Spinal cord (tissue), 10 donors: ENCODE measurements at places on chromosomes 5 and 9. TPM values are rescaled to one million over a fixed set of nuclear protein-coding genes. Genes with fewer than 3 reads are reported as not detected.

The CCL27 gene
- total RNA-seq = not detected

DNA sequence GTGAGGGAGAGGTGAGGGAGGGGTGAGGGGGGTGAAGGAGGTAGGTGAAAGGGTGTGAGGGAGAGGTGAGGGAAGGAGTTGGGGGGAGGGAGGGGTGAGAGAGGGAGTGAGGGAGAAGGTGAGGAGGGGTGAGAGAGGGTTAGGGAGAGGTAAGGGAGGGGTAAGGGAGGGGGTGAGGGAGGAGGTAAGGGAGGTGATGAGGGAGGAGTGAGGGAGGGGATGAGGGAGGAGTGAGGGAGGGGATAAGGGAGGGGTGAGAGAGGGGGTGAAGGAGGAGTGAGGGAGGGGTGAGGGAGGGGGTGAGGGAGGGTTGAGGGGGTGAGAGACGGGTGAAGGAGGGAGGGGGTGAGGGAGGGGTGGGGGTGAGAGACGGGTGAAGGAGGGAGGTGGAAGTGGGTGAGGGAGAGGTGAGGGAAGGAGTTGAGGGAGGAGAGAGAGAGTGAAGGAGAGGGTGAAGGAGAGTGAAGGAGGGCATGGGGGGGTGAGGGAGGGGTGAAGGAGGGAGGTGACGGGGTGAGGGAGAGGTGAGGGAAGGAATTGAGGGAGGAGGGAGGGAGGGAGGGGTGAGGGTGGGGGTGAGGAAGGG is 18.5 kb downstream of the NINJ1 start:
- no peak for DNase-seq
- H3K36me3 ChIP-seq = peaks cover 58% of the 10 kb centered on the region
- no peaks in the 10 kb centered on the region for H3K27me3 ChIP-seq
- no peak overlapping the region for H3K4me3 ChIP-seq
- peaks cover 14% of the 10 kb centered on the region for H3K4me1 ChIP-seq
- H3K27ac ChIP-seq = no peak overlapping the region

DNA sequence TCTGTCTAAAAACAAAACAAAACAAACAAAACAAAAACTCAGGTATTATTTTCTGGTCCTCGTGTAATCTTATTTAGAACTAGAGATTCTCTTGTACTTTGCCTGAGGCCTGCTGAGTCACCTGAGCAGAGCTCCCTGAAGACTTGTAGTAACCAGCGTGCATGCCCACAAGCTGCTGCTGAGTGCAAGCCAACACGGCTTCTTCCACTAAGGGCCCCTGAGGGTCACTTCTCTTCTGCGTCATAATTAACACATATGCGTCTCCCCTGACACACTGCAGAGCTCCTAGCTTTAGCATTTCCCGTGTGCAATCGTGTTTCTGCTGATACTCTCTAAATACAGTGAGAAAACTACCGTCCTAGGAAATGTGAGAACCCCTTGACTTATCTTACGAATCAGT is 10.9 kb upstream of the NDFIP1 start:
- H3K27ac ChIP-seq = no peak overlapping the region
- no peaks in the 10 kb centered on the region for H3K4me1 ChIP-seq
- no peaks in the 10 kb centered on the region for H3K36me3 ChIP-seq
- H3K27me3 ChIP-seq = no peaks in the 10 kb centered on the region

The PTGR1 gene
- 53.1 TPM for total RNA-seq

The DNAI1 gene
- 3.5 TPM for total RNA-seq

The PDE8B gene
- total RNA-seq = 17.0 TPM

The C9orf43 gene
- total RNA-seq = 0.69 TPM

DNA sequence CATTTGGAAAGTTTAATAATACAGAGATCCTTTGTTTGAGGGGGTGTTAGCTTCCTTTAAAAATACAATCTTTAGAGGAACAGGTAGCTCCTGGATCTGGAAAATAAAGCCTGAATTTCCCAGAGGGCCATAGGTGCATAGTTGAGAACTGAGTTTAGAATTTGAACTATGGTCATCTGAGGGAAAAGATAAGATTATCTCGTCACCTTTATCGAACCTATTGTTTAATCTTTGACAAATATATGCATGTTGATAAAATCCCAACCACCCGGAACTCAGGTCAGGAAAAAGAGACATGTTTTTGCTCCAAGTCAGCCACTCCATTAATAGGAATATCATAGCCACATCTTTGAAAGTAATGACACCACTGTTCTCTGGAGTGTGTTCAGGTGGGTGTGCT is 91.7 kb upstream of the FAM169A start:
- no peak for DNase-seq
- H3K27ac ChIP-seq = no peak overlapping the region
- H3K4me3 ChIP-seq = no peak overlapping the region
- H3K27me3 ChIP-seq = no peaks in the 10 kb centered on the region
- no peaks in the 10 kb centered on the region for H3K4me1 ChIP-seq

The SLC28A3 gene
- total RNA-seq = 0.59 TPM

DNA sequence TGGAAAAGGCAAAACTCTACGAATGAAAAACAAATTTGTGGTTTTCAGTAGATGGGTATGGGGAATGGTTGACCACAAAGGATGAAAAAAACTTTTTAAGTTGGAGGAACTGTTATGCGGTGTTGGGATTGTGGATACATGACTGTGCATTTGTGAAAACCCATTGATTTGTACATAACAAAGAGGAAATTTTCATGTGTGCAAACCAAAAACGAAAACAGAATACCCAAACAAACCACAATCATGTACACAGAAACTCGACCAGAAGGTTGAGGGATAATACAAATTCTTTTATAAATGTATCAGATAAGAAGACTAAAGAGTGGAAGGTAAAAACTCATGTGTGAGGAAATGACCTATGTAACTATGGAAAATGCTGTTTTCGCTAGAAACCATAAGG is 1012.4 kb downstream of the CDH18 start:
- H3K27ac ChIP-seq = no peak overlapping the region
- no peaks in the 10 kb centered on the region for H3K36me3 ChIP-seq
- no peak overlapping the region for H3K4me3 ChIP-seq
- DNase-seq = no peak
- no peaks in the 10 kb centered on the region for H3K4me1 ChIP-seq

The PCDHA5 gene
- 1.4 TPM for total RNA-seq

GRCh38 chr5:141889282-141889871 is 11.2 kb upstream of the PCDH1 start:
- no peaks in the 10 kb centered on the region for H3K27me3 ChIP-seq
- H3K36me3 ChIP-seq = no peaks in the 10 kb centered on the region
- DNase-seq = no peak
- H3K4me1 ChIP-seq = peaks cover 3% of the 10 kb centered on the region
- H3K27ac ChIP-seq = no peak overlapping the region

DNA sequence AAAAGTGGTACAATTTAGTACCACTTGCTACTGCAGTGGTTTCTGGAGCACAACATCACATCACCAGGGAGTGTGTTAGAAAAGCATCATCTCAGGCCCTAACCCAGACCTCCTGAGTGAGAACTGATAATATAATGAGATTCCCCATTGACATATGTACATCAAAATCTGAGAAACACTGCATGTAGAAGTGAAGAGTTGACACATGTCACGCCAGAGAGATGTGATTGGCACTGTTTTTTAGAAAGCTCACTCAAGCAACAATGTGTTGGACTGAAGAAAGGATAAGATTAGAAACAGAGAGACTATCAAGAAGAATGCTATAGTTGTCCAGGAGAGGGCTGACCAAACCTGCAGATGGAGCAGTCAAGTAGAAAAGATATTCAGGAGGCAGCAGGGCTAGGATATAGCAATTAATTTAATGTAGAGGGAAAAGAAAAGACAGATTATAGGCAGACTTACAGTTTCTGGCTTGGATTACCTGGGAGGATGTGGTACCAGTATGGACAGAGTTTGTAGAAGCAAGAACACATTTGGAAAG is 324.4 kb upstream of the ADAMTSL1 start:
- H3K4me3 ChIP-seq = no peak overlapping the region
- H3K36me3 ChIP-seq = no peaks in the 10 kb centered on the region

The NMRK1 gene
- 26.2 TPM for total RNA-seq

- no peak overlapping the region for H3K27ac ChIP-seq
- H3K36me3 ChIP-seq = no peaks in the 10 kb centered on the region
- H3K4me1 ChIP-seq = no peaks in the 10 kb centered on the region
- no peaks in the 10 kb centered on the region for H3K27me3 ChIP-seq
- no peak for DNase-seq
These were observed 42.8 kb downstream of the SNX30 start for GRCh38 chr9:112793213-112793810.

DNA sequence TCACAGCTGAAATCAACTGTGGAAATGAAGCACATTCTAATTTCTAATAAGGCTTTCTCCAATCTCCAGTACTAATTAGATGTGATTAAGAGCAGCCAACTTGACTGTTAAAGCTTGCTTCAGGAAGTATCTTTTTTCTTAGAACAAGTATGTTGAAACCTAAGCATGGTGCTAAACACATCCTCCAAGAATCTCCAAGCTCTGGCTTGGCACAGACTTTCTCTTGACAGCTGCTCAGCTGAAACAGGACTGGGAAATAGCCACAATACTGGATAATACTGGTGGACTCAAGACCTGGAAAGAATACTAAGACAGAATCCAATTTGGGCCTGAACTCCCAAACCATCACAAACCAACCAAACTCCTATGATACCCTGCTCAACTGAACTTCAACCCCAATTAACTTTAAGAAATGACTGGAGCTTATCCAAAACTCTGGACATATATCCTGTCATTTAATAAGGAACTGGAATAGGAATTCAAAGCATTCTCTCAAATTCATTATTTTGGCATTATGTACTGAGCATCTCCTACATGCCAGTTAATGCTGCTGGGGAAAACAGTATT is 16.2 kb downstream of the PRKAA1 start:
- H3K27ac ChIP-seq = no peak overlapping the region
- H3K4me3 ChIP-seq = no peak overlapping the region
- no peaks in the 10 kb centered on the region for H3K4me1 ChIP-seq
- no peaks in the 10 kb centered on the region for H3K36me3 ChIP-seq

- H3K4me1 ChIP-seq = peaks cover 36% of the 10 kb centered on the region
- DNase-seq = no peak
- no peak overlapping the region for H3K27ac ChIP-seq
- H3K36me3 ChIP-seq = peaks cover 80% of the 10 kb centered on the region
- no peak overlapping the region for H3K4me3 ChIP-seq
These were observed 4.7 kb downstream of the SLC2A6 start for GRCh38 chr9:133474215-133474614.

The FGF1 gene
- 57.7 TPM for total RNA-seq

The MEGF10 gene
- 30.3 TPM for total RNA-seq

The CYSRT1 gene
- 0.94 TPM for total RNA-seq

DNA sequence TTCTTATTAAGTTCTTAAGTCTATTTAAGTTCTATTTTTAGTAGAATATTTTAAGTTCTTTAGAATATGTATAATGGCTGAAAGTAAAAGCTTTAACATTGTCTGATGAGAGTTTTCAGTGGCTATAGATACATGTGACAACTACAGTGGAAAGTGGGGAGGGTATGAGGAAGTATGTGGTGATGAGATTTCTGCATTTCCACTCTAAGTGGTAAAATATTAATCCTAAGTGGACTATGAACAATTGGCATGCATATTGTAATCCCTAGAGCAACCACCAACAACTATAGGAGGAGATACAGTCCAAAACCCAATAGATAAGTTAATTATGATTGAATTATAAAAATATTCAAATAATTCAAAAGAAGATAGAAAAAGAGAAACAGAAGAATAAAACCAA is 183.6 kb downstream of the GADD45G start:
- H3K27ac ChIP-seq = no peak overlapping the region
- no peak overlapping the region for H3K4me3 ChIP-seq
- no peak for DNase-seq
- H3K27me3 ChIP-seq = no peaks in the 10 kb centered on the region

DNA sequence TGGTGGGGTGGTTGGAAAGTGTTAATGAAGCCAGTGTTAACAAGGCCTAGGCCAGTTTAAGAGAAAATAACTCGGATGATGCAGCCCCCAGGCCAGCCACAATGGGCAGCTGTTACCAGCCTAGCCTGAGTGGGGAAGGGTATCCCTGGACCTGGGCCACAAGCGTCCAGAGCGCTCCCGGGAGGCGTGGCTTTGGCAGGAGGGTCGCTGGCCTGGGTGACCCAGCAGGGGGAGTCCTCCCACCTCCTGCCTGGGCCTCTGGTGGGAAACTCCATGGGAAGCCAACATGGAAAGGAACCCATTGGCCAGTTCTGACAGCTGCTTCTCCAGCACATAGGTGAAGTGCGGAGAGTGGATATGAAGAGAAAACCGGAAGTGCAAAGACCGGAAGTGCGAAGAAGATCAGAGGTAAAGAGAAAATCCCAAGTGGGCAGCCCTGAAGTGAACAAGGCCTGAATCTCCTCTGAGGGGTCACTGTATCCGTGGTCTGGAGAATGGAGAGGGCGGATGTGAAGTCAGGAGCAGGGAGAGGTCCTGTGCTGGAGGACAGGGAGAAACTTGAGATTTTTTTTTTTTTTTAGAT is 79.0 kb downstream of the ADCY2 start:
- no peaks in the 10 kb centered on the region for H3K36me3 ChIP-seq
- H3K27me3 ChIP-seq = no peaks in the 10 kb centered on the region
- no peak overlapping the region for H3K27ac ChIP-seq
- H3K4me1 ChIP-seq = peaks cover 4% of the 10 kb centered on the region
- H3K4me3 ChIP-seq = no peak overlapping the region

DNA sequence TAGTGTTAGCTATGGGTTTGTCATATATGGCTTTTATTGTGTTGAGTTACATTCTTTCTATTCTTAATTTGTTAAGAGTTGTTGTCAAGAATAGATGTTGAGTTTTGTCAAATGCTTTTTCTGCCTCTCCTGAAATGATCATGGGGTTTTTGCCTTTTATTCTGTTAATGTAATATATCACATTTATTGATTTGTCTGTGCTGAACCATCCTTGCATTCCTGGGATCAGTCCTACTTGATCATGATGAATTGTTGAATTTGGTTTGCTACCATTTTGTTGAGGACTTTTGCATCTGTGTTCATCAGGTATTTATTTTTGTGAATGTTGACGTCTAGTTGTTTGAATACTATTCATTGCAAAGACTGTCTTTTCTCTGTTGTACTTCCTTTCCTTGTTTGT is 23.9 kb downstream of the RIC1 start:
- no peak overlapping the region for H3K27ac ChIP-seq
- H3K27me3 ChIP-seq = no peaks in the 10 kb centered on the region
- no peak for DNase-seq
- H3K4me3 ChIP-seq = no peak overlapping the region

- no peak overlapping the region for H3K4me3 ChIP-seq
- H3K4me1 ChIP-seq = no peaks in the 10 kb centered on the region
- no peak for DNase-seq
- no peaks in the 10 kb centered on the region for H3K36me3 ChIP-seq
These were observed 330.0 kb downstream of the RASEF start for GRCh38 chr9:82732928-82733327.

The FOXD4L6 gene
- not detected for total RNA-seq

DNA sequence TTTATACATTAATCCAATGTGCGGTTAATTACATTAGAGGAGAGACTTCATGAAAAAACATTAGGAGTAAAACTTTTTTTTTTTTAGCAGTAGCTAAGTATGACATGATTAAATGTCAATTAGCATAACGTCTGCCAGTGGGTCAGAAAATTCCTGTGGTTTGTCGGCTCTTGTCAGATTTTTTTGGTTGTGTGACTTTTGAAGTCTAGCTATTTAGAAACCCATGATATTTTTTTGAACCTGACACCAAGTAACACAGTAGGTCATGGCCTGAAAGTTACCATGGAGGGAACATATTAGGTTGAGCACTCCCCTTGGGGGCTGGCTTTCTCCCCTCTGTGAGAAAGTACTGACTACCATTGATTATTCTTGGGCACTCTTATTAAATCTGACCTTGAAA is 84.8 kb upstream of the ALDH1A1 start:
- no peaks in the 10 kb centered on the region for H3K36me3 ChIP-seq
- H3K27ac ChIP-seq = no peak overlapping the region
- peaks cover 4% of the 10 kb centered on the region for H3K4me1 ChIP-seq
- DNase-seq = no peak
